ENCODE measurements at places on chromosomes 13 and 19.
A peak's percentile ranks its signal among the peaks of the same experiment; 100 is the strongest.

- DNase-seq: no peak
These were observed 7.0 kb upstream of the CEACAM7 start for GRCh38 chr19:41694831-41695635.

DNA sequence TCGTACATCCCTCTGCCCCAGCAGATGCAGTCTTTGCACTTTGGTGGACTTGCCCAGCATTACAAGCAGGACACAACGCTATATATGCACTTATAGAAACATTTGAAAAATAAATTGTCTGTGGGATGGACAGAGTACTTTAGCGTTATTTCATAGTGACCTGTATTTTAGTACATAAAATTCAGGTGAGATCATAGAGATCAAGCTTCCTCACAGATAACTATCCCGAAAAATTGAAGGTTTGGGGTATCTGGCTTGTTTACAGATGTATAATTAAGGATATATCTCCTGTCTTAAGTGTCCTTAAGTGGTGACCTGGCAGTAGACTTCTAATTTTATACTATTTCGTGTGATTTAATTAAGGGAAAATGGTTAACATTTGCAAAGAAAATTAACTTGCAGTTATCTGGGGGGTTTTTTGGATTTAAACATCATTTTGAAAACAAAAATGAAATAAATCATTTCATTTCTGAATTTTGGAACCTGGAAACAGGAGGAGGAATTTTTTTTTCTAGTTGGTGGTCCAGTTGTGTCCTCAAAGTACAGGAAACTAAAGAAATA is 977 bp upstream of the MAB21L1 start:
- DNase-seq: no peak

DNA sequence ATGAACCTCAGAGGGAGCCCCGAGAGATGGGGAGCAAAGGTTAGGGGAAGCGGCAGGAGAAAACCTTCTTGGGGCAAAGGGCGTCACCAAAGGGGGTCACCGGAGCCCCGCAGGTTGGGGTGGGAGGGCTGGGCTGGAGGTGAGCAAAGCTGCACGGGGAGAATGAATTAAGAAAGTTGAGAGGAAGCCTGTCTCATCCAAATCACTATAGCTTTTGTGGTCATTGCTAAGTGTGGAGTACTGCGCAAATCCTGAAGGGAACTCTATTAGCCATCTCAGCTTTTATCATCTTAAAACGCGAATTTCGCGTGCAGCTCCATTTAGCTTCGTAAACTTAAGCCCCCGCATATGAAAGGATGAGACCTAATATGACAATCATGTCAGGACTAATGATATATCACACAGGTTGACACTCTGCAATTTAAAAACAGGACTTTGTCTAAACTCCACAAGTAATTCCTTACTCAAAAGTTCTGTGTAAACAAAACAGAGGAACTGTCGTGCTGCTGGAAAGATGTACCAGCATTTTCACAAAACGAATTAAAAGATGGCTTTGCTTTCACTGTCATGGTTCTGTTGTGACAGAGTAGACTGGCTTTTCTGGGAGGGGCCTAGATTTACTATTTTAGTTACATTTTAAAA is 631 bp downstream of the LACC1 start:
- no peak for DNase-seq

DNA sequence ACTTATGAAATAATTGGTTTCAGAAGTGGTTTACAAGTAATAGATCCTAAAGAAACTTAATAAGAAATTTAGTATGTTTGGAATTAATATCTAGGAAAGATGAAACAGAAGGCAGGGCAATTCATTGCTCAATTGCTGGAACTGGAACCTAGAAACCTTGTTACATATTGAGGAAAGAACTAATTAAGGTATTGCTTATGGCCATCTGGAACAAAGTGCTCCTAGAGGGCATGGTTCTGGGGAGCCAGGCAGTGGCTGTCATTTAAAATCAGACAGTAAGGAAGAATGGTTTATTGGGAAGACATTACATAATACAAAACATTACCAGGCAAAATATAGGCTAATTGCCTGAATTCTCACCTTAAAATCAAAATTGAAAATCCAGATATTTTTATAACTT is 224.1 kb downstream of the SLITRK6 start:
- DNase-seq: no peak

GRCh38 chr19:13995017-13995728 is 10.9 kb downstream of the RFX1 start:
- peak; percentile 60 for DNase-seq

DNA sequence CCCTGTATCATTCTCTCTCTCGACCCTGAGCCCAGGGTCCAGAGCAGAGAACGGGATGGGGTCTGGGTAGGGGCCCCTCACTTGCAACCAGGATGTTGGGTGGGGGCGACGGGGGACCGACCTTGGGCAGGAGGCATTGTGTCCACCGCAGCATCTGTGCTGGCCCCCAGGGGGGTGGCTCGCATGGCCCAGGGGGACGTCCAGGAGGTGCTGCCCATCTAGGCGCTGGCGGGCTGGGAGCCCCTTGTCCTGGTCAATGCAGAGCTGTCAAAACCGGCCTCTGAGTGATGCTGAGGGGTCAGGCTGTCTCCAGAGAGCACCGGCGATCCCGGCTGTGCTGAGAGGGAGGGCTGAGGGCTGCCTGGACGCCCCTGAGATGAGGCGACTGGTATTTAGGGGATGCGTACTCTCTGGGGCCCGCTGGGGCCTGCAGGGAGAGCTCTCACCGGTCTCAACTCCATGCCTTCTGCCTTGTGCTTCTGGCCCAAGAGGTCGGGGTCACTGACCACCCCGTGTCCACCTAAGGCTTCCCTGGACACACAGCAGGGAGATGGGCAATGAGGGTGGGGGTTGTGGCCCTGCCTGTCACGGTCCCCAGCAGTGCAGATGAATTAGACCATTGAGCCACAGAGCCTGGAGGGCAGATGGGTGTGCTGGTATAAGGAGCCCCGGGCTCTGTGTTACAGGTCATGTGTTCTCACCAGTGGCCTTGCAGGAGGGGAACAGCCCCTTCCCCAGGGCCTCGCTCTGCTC is 8.6 kb downstream of the RPS9 start:
- no peak for DNase-seq

GRCh38 chr13:70964124-70964523 is 855.9 kb upstream of the KLHL1 start:
- no peak for DNase-seq

DNA sequence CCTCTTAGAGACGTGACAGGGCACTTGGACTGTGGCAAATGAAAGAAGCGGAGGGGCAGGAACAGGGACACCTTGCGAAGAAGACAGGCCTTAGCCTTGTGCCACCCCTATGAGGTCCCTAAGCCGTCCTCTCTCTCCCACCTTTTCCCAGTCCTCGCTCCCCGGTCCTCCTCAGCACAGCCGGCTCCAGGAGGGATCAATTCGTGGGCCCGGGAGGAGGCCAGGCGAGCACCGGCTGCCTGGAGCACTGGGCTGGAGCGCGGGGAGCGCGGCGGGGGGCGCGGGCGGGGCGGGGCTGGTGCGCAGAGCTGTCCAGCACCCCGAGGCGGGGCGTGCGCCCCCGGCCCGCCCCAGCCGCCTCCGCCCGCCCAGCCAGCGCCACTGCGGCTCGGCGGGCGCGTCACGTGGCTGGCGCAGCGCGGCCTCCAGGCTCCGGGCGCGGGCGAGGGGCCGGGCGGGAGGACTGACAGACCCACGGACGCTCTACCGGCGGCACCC is at the start of gene LRP3:
LRP3 (plus strand) TSS at position 466 of the 498 bp plus-strand sequence. CDS start 456 bp downstream, outside the sequence.
- DNase-seq: peak; percentile 12

GRCh38 chr19:7861619-7862412 is 12.4 kb downstream of the PRR36 start:
- DNase-seq: no peak

DNA sequence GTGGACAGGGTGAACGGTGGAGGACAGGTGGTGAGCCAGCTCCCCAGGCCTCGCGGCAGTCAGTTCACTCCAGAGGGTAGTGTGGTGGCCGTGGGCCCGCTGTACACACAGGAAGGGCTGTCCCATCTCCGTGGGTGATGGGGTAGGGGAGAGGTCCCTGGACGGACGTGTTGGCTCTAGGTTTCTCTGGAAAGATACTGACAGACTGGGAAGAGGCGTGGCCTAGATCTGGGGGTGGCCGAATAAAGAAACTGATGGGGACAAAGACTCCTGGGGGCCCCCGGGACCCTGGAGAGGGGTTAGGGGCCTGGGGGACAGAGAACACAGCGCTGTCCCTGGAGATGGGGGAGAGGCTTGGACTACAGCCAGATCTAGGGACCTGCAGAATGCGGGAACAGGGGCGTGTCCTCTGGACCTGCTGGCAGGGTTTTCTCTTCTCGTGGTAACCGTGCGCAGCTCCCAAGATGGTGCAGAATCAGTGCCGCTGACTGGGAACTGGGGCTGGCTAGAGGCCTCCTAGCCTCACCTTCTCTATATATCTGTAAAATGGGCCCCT is 4.0 kb upstream of the PRAM1 start:
- no peak for DNase-seq

DNA sequence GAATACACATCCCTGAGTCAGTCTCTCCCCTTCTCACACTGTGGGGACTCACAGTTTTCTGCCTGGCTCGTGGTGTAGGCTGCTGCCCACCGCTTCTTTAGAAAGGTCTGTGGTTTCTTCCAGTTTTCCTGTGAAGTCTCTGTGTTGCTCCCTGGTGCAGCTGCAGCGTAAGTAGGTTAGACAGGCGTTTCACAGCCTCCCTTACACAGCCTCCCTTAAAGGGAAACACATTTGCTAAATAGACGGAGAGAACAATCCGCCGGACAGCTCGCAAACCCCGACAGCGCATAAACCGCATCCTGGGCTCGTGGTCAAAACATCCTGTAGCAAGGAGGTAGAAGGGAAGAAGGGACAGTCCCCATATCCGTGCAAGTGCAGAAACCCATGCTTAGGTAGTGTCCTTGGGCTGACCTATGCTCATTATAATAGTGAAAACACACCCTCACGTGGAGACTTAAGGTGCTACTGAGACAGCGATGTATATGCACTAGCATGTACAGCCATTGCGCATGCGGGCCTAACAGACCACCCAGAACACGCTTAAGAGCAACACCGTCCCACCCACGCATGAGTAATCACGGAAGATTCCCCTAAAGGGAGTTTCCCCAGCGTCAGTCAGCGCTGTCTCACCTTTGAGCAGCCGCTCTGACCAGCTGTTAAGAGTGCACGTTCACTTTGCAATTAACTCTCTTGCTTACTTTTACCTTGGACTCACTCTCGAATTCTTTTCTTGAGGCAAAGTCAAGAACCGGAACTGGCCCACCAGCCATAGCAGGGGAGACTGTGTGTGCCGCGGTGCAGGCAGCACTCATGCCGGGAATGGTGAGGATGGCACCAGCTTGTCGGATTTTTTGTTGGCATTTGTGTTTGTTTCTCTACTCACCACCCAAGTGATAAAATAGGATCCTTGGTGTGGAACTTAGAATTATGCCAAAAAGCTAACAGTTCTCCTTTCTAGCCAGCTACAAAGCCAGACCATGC is 16.6 kb downstream of the SIGLEC8 start:
- DNase-seq: no peak

DNA sequence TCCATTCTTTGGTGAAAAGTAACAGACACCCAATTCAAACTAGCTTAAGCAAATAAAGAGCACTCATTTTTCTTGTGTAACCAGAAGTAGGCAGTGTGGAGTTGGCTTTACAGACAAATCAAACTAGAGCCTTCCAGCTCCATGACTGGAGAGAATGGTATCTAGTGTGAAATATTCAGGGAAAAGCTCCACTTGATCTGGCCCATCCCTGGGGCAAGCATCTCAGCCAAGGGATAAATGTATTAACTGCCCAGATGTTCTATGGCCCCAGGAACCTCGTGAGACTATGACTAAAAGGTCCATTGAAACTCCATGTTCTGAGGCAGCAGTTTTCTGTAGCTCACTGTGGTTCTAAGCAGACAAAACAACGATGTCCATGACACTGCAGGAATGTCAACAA is 49.9 kb downstream of the TBC1D4 start:
- DNase-seq: peak; percentile 25

GRCh38 chr19:9671655-9672054 is 3.2 kb downstream of the ZNF562 start:
- DNase-seq: no peak

- no peak for DNase-seq
These were observed 141.8 kb downstream of the GPC5 start for GRCh38 chr13:91540158-91540736.

DNA sequence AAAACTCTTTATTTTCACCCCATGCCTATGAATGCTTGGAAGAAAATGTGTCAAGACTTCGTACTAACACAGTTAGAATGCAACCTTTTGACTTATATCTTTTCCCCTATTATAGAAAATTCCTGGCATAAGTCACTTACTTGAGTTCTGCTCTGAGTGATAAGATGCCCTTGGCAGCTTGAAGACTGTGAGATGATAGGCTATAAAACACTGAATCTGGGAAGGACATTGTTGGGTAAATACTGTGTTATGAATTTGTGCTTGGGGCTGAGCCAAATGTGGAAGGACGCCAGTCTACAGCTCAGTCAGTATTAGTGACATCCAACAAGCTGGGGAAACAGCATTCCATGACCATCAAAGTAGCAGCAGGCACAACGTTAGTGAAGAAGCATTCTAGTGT is 368.0 kb upstream of the SGCG start:
- no peak for DNase-seq

GRCh38 chr19:55032170-55032800 is 5.8 kb downstream of the GP6 start:
- DNase-seq: no peak

DNA sequence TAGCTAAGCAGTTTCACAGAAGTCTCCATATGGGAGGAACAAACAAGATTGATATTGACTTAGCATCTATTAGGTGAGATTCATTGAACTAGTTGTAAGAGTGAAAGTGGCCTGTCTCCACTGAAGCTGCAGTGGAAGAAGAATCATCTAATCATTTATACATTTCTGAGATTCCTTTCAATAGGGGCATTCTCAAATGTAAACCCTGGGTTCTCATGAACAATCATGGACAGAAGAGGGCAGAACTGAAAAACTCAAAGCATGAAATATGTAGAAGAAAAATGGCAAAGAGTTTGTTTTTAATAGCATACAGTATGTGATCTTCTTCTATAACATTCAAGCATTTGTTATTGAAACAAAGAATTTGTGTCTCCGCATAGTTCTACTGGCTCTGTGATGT is 17.6 kb upstream of the POSTN start:
- DNase-seq: no peak

DNA sequence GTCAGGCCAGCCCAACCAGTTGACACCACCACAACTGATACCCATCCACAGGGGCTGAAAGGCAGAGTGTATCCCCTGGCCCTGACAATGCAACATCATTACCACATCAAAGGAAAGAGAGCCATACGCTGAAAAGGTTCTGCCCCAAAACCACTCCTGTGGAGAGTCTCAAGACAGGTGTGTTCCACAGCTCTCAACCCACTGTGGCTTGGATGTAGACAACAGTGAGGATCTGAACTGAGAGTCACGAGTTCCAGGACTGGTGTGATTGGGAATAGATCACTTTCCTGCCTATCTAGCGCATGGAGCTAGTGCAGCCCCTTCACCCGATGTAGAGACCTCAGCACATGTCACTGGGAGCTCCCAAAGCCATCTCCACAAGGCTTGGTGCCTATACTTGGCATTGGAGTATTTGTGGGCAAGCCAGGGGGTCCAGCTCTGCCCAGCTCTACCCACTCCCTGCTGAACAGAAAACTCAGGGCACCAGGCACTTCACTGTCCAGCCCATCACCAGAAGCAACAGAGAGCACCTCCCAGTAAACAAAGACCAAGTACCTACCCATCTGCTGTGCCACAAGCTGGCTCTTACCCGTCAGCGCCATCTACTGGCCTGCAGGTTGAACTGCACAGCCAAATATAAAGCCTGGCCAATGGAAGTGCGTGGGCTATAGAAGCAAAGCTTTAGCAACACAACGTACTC is 579.5 kb downstream of the UQCRFS1 start:
- peak; percentile 78 for DNase-seq

- no peak for DNase-seq
These were observed 54.4 kb upstream of the RANBP3 start for GRCh38 chr19:6032381-6032780.
